Activated CD4-positive, alpha-beta T cell treated with anti-CD3 and anti-CD28 coated beads, Interleukin-2, amount 50 U/mL, for 48 hours (primary cell): ENCODE measurements at places on chromosomes 6 and 20.
A peak's percentile ranks its signal among the peaks of the same experiment; 100 is the strongest.

DNA sequence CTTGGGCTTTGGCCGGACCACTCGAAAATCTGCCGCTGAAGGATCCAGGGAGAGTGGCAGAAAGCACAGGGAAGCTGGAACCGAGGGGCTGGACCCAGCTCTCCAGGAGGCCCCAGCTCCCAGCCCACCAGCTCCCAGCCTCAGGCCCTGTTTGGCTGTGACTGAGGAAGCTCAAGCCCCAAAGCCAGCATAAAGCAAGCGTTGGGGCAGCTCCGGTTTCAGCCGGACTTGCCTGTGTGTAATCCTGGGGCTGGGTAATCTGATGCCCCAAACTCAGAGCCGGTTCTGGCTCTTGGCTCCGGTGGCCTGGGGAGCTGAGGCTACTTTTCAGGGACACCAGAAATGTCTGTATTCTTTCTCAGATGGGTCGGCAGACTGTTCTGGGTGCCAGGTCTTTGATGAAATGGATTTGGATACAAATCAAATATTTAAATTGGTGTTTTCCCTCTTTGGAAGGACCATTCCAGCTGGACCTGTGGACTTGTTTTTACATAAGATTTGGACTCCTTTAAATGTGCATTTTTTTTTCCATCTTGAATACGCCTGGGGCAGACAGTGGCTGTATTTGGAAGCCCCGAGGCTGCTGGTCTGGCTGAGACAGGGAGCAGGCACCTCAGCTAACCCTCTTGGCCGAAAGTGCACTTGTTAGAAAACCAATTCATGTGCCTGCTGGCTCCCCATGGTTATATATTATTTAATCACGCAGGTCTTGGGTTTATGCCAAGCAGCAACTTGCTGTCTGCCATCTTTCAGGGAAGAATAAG is 29.7 kb downstream of the RPP40 start:
- no peak for DNase-seq

- DNase-seq, result no peak
Measured at GRCh38 chr6:95693108-95693507, 115.8 kb downstream of the MANEA start.

GRCh38 chr6:109009962-109010704 is 84.5 kb downstream of the SESN1 start:
- no peak for DNase-seq

DNA sequence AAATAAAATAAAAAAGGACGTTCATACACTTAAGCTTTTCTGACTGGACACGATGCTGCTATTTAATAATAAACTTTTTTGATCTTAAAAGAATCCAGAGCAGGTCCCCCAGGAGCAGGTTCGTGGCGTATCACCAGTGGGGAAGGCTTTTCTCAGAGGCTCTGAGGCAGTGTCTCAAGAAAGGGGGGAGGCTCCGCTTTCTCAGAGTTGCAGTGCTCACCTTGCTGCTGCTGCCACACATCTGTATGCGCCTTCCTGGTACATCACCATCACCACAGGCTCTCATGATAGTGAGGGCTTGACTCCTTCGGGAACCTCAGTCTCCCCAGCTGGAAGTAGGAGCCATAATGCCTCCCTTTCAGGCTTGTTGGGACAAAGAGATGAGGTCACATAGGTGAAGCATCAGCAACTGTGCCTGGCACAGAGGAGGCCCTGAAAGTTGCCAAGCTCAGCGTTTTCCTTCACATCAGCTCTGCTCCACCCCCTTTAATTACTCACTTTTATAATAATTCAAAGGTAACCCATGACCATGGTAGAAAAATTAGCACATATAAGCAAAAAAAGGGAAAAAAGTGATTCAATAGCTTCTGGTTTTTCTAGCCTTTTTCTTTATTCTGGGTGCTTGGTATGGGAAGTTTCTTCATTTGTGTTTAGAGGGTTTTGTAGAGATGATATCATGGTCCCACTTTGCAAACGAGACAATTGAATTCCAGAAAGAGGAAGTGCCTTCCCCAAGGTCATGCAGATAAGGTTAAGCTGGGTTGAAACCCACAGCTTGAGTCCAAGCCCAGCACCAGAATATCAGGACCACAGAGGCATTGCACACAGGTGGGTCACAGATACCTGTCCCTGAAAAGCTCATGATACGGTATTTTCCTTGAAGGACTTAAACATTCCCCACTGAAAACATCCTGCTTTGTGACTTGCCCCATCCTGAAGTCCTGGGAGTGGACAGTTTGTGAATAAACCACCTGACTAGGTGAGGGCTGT is 24.5 kb downstream of the SRSF3 start:
- no peak for DNase-seq

DNA sequence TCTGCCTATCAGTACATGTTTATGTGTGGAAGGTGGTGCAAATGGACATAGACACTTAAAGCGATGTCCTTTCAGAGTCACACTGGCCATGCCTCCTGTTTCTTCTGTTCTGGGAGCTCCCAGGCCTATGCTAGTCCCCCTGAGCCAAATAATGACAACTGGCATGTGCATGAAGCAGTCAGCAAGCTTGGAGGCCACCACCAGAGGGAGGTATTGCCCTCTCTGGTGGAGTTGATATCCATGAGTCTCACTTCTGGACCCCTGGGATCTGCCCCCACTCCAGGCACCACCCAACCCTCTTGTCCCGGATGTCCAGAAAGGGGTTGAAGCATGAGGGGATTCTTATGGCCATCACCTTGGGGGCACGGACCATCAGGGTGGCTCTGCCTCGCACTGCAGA is 172.2 kb downstream of the AIG1 start:
- DNase-seq, result peak; percentile 25

DNA sequence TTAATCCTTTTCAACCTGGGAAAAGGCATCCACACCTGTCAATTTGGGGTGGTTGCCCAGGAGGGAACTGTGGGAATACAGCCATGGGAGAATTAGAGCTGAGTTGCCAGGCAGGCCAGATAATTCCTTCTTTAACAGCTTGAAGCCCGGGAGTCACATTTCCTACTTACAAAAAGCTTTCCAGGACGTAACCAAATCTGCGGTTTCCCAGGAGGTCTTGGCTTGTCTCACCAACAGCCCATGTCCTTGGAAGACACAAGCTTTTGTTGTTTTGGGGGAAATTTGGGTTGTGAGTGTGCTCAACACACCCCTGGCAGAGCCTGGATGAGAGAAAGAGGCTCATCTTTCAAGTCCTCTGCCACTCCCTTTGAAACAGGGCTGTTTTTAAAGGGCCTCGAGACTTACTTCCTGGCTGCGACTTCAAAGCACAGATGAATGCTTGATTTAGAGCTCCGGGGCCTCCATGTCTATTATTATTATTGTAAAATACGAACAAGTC is 465.9 kb upstream of the BTBD3 start:
- no peak for DNase-seq

DNA sequence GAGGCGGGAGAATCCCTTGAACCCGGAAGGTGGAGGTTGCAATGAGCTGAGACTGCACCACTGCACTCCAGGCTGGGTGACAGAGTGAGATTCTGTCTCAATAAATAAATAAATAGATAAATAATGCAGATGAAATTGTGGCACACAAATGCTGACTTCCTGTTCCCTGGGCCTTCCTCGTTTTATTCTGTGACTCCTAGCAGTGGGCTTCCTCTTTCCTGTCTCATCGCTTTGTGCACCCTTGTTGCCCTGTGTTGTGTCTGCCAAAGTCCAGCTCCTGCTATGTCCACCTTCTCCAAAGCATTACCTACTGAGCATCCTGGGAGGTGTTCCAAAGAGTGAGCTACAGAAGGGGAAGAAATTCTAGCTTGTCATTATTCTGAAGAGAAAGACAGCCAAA is 100.2 kb upstream of the TIAM2 start:
- no peak for DNase-seq

- DNase-seq, result no peak
Measured at GRCh38 chr6:15255481-15255880, 9.6 kb downstream of the JARID2 start.

GRCh38 chr6:53244399-53244931 is 95.8 kb upstream of the GCM1 start:
- DNase-seq, result no peak

- DNase-seq, result no peak
Measured at GRCh38 chr6:49300443-49300842, 162.6 kb downstream of the MMUT start.

DNA sequence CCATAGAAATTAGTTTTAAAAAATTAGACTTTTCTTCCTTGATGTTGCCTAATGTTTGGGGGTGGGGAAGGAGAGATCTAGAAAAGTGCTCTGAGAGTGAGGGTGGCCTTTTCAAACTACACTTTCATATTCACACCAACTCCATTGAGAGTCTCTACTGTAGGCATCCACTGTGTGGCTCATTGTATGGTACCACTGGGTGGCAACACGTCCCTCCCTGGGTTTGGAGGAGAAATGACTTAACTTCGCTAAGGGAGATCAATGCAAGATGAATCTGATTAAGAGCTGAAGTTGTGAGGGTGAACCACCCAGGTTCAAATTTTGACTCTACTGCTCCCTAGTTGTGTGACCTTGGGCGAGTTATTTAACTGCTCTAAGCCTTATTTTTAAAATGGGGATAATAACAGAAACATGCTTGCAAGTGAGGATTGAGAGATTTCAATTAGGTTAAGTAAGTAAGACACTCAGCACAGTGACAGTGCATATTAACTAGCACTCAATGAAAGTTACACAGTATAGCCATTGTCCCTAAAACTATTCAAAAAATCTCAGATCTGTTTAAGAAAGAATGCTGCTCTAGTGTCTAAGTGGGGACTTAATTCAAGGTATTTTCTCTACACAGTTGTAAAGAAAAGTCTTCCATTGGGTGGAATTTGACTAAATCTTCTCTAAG is 193.5 kb upstream of the CNR1 start:
- DNase-seq, result no peak

DNA sequence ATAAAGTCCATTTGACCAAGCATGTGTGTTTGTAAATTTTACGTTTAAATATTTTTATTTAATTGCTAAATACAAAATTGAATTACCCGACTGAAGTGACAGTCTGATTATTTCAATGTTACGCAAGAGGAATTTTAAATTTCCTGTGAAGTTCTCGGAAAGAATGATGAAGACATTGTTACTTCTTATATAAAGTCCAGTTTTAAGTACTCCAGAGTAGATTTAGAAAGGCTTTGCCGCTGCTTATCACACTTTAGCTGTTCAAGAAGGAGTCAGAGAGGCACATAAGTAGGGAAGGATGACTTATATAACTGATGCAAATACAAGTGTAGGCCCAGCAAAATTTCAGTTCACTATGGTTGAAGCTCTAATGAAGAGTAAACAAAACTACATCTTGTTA is 265.1 kb upstream of the CITED2 start:
- no peak for DNase-seq

DNA sequence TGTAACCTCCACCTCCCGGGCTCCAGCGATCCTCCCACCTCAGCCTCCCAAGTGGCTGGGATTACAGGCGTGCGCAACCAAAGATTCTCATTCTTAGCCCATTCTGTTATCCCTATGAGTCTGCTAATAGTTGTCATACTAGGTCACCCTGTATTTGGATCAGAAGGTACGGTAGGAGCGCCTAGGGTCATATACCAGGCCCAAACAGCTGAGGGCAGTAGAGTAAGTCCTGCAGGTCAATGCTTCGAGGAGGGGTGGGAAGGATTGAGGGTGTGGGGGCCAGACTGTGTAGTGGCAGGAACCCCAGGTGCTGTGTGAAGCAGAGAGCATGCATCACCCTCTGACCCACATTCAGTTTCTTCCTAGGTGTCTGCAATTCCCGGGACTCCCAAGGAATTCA is 22.7 kb upstream of the POU5F1 start:
- no peak for DNase-seq

DNA sequence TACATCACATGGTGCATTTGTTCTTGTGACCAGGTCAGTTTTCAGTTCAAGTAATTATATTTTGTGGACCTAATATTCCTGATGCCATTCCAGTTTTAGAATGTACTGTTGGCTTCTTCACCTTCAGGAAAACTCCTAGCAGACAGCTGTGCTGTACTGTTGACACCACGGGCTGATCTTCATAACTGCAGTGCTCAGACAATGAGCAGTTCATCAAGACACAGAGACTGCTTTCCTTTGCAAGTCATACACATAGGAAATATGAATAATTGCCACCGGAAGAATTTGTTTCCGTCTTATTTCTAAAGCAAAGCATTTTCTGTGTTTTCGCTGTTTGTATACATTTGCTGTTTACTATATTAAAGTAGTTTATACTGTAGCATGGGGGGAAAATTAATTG is 89.8 kb downstream of the C6orf118 start:
- DNase-seq, result no peak

DNA sequence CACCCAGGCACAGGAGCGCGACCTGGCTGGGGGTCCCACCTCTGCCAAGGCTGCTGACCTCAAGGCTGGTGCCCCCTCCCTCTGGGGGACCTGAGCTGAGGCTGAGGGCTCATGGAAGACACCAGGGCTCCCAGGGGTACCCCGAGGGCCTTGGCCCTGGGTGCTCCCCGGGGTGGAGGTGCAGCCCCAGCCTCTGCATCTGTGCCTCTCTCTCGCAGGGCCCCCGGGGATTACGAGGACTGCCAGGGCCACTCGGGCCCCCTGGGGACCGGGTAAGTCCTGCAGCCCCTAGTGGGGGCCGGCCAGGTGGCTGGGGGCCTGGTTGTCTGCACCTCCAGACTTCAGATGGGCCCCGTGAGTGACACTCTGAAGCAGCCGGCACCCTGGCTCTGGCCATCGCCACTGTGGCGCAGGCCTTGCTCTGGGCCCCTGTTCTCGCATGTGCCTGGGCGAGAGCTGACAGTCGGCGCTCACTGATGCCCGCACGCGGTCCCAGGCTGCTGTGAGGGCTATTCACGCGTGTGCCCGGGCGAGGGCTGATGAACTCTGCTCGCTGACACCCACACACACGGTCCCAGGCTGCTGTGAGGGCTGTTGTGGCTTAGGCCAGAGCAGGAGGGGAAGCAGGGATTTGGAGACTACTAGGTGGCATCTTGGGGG is 9.3 kb downstream of the COL9A3 start:
- DNase-seq, result no peak

DNA sequence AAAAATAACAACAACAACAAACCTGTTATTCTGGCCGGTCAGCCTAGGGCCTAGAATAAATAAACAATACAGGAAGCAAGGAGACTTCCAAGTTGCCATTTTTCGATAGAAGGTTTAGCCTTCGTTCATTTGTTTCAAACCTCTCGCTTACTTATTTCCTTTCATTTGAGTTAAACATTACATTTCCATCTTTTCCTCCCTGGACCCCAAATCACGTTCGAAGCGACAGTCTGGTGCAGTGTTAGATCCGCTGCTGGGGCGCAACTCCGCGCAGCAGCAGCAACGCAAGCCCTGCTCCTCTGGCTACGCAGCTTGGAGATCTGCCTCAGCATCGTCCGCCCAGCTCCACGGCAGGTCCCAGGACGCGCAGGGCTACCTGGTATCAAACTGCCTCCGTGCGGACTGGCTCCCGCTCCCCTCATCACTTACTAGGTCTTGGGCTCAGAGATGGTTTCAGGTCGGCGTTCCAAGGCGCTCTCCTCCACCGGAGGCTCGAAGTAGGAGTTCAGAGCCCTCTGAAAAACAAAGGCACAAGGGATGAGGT is 530 bp downstream of the TDP2 start:
- no peak for DNase-seq

DNA sequence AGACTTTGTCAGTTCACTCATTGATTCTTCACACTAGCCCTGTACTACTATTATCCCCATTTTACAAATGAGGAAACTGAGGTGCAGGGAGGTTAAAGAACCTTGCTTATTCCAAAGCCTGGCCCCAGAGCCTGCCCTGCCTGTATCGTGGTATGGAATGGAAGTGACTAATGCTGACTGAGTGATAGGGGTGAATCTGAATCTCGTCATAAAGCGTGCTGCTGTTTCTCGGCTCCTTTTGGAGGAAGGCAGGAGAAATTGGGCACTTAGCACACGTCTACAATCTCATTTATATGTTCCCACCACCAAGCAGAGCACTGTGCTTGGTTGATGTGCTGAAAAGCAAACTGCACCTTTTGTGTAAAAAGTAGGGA is 17.1 kb downstream of the GFRA4 start:
- DNase-seq, result no peak
